NCI-H524 (cell line): ENCODE measurements at places on chromosomes 5 and 9.

DNA sequence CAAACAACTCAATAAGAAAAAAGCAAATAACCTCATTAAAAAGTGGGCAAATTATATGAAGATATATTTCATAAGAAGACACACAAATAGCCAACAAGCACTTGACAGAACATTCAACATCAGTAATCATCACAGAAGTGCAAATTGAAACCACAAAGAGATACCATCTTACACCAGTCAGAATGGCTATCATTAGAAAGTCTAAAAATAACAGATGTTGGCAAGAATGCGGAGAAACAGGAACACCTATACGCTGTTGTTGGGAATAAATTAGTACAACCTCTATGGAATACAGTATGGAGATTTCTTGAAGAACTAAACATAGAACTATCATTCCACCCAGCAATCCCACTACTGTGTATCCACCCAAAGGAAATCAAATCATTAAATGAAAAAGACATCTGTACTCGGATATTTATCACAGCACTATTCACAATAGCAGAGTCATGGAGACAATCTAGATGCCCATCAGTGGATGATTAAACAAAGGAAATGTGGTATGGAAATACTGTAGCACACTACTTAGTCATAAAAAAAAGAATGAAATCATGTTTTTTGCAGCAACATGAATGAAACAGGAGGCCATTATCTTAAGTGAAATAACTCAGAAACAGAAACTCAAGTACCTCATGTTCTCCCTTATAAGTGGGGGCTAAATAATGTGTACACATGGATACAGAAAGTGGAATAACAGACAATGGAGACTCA is 106.8 kb upstream of the FST start:
- DNase-seq: no peak

GRCh38 chr5:55469839-55470238 is 64.9 kb downstream of the PLPP1 start:
- DNase-seq: no peak

DNA sequence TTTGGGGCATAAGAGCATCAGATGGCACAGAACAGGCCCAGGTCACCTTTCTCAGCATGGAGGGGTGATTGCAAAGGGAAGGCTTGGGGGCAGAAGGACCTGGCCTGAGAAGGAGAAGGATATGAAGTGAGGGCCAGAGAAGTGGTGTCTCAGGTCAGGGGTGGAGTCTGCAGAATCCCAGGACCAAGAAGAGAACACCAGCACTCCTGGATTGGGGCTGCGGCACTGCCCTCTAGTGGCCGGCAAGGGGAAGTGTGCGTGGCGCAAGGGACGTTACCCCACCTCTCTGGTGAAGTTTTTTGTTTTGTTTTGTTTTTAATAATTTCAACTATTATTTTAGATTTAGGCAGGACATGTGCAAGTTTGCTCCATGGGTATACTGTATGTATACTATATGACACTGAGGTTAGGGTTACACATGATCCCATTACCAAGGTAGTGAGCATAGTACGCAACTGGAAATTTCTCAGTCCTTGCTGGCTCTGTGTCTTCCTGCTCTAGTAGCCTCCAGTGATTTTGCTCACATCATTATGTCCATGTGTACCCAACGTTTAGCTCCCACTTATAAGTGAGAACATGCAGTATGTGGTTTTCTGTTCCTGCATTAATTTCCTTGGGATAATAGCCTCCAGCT is 1548.6 kb downstream of the EFNA5 start:
- no peak for DNase-seq

- DNase-seq: no peak
Measured at GRCh38 chr9:10259668-10260067, 353.1 kb downstream of the PTPRD start.

DNA sequence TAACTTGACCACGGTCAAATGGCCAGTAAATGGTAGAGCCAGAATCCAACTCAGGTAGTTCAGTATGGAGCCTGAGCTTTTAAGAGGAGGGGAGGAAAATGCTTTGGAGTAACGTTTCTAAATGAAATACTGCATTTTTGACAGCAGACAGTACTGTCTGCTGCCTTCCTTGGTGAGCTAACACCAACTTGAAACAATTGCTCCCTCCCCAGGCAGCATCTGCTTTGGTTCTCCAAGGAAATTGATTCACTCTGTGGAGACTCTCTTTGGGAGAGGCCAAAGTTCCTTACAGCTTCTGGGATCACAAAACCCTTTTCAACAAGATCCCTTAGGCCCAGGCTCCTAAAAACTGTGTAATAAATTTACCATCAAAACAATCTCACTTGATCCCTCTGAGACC is 75.2 kb upstream of the SSBP2 start:
- DNase-seq: no peak

DNA sequence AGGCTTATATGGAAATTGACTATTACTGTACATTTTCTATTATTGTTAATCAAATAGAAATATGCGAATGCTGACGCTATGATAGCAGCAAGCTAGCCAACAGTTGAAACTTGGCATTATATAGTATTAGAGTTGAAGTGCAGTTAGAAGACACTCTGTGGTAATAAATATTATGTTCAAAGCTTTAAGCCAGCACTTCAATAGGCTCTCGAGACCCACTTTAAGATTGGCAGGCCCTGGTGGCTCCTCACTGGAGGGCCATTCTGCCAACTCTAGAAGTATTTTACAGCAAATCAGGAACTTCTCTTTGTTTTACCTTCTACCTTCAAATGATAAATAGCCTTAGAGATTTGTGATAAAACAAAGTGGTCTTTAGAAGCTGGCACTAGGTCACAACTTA is 2029.0 kb upstream of the WWC1 start:
- DNase-seq: peak; percentile 79

DNA sequence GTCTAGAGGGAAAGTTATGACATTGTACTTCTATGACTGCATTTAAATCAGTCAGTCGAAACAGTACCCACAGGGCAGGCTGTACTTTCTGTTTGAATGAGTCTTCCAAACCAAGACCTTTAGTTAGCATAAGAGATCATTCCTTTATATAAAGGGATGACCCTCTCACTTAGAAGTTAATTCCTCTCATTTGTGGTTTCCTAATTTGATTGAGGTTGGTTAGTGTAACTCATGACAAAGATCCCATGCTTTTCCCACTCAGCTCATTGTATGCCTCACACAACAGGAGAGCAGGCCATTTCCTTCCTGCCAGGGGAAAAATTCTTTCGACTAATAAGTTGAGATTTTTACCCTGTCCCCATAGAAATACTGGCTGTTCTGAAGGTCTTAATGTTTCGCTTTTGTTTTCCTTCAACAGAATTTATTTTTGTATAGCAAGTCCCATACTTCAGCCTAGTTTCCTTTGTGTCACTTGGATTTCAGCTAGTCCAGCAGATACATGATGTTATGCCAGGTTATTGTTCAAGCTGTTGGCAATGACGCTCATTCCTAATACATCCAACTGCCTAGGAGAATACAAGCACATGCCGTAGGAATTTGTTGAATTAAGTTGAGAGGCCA is 500.7 kb downstream of the SPATA31D1 start:
- no peak for DNase-seq

DNA sequence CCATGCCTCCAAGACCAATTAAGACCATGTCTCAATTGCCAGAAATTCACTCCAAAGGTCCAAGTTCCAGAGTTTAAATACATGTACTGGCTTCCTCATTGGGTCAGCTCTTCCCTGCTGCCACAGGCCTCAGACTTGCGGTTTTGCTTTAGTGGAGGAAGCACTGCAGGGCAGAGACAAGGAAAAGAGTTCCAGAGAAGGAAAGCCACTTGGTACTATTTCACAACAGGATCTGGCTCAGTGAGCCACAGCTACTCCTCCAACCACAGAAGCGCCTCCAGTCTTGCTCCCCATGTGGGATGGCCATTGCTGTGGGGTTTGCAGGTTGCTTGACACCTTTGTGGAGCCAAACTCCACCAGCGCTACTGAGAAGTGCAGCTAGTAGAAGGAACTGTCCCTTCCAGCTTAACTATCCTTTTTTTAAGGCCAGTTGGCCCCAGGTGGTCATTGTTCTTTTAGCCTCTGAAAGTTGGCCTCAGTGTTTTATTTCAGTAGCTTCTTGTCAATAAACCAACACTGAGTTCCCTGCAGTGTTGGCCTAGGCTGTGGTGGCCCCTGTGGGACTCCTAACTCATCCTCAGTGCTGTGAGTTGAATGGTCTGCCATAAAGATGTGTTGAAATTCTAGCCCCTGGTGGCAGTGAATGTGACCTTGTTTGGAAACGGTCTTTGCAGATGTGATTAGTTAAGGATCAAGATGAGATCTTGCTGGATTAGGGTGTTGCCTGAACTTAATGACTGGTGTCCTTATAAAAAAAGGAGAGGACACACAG is 93.7 kb upstream of the DAP start:
- DNase-seq: no peak

- DNase-seq: no peak
Measured at GRCh38 chr5:127313379-127313778, 22.8 kb downstream of the MEGF10 start.

DNA sequence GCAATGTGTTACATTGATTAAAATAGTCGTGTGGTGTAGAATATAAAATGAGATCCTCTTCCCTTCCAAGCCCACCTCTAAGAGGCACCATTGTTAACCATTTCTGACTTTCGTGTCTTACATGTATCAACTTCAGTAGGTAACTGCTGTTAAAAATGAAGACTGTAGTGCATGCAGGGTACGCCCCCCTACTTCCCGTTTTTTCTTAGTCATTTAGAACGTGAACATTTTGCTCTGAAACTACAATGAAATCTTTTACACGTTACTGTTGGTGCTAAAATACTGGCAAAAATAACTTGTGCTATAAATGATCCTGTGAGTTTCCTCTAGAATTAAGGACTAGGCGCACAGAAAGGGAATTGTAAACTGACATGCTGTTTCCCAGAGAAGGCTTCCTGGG is 41.5 kb downstream of the WNK2 start:
- DNase-seq: no peak

DNA sequence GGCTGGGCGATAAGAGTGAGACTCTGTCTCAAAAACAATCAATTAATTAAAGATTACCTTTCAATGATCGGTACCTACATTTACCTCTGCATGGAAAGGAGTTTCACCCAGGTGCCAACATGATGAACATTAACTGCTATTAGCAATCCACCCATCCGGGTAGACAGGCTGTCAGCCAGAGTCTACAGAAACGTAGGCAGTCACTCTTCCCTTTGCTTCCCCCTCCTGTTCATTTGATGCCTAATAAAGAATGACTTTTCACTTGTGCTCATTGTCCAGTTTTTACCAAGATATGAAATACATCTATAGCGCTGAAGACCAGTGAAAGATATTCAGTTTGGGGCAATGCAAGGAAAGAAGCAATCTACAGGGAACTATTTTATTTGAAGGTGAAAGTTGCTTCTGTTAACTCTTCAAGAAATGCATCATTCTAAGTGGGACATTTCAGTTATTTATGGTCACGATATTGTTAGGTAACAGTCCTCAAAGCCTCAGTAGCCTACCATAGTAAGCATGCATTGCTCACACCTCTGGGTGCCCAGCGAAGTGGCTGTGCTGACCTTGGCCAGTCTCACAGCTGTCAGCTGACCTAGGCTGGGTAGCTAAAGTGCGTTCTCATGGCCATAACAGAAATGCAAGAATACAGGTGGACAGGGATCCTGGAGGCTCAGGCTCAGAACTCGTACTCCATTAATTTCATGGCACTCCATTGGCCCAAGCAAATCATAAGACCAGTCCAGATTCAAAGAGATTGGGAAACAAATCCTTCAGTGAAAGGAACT is 87.2 kb upstream of the DMRT1 start:
- no peak for DNase-seq
